Stimulated activated CD8-positive, alpha-beta memory T cell treated with anti-CD3 and anti-CD28 coated beads, Interleukin-4, amount 100 ng/mL, for 1 hour (primary cell): ENCODE measurements at places on chromosomes 4 and X.
A peak's percentile ranks its signal among the peaks of the same experiment; 100 is the strongest.

GRCh38 chr4:18390655-18391353 lies 369.2 kb upstream of the LCORL start:
- DNase-seq, result no peak

GRCh38 chr4:153266988-153267387 lies 62.7 kb downstream of the TRIM2 start:
- no peak for DNase-seq

DNA sequence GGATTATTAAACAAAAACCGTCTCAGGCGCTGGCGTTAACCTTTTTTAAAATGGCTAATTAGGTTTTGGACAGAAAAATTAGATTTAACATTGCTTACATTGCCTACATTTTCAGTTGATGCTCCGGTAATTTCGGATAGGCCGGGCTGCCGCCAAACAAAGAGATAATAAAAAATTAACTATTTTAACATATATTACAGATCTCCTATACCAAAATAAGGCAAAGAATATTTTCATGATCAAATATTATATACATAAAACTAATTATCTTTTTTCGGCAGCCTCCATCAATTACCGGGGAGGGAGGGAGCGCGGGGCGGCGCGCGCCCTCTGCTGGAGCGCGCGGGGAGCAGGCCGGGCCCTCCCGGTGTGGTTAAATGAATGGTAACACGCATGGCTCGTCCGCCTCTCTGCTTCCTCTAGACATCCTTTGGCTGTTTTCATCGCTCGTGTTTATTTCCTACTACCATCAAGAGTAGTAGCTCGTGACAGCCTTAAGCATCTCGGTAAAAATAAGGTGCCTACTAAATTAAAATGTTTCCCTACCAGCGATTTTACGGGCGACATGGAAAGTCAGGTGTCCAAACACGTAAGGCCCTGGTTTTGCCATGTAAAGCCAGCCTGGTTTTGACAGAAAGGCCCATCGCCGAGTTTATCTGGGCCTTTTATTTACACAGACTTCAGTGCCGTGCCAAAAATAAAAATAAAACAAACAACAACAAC lies 52.4 kb upstream of the TMEM33 start:
- DNase-seq, result no peak

- no peak for DNase-seq
Measured at GRCh38 chr4:15469402-15470127, at the start of gene CC2D2A. Gene CC2D2A (plus strand): TSS chr4:15469882. CDS start chr4:15475933, 6,051 bp downstream.

- no peak for DNase-seq
Measured at GRCh38 chr4:37385424-37385823, 140.9 kb downstream of the NWD2 start.

DNA sequence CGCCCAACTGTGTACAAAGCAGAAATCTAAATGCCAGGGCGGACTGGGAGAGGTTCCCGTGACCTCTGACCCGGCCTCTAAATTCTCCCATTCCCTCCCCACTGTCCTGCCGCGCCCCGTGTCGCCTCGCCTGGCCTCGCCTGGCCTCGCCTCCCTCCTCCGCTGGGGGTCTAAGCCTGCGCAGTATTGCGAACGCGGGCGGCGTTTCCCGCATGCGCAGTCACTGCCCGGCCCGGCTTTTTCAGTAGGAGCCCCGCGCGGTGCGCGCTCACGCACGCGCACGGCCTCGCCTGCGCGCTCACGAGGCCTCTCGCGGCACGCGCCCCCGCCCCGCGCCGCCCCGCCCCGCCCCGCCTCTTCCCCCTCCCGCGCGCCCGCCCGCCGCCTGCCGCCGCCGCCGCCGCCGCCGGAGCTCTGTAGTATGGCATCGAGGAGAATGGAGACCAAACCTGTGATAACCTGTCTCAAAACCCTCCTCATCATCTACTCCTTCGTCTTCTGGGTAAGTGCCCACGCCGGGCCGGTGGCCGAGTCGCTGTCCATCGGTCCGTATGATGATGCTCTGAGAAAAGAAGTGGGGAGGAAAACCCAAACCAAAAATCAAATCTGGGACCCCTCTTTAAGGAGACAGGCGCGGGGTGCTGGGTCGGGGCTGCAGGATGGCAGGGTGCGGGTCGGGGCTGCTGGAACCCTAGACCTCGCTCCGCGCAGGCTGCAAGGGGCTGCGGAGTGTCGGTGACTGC lies at the start of gene TSPAN7:
TSPAN7 (plus strand) TSS at position 417 of the 743 bp plus-strand sequence; CDS start at position 422, 5 bp downstream.
- DNase-seq, result peak; percentile 56

- no peak for DNase-seq
Measured at GRCh38 chrX:113384628-113385027, 544.0 kb upstream of the AMOT start.

- DNase-seq, result no peak
Measured at GRCh38 chr4:153204247-153204671, at the start of gene TRIM2. Gene TRIM2 (plus strand): TSS chr4:153204443. CDS start chr4:153204531, 88 bp downstream.

- no peak for DNase-seq
Measured at GRCh38 chrX:139178980-139179379, 351.6 kb upstream of the F9 start.

- no peak for DNase-seq
Measured at GRCh38 chr4:85789241-85789640, 314.3 kb downstream of the ARHGAP24 start.

DNA sequence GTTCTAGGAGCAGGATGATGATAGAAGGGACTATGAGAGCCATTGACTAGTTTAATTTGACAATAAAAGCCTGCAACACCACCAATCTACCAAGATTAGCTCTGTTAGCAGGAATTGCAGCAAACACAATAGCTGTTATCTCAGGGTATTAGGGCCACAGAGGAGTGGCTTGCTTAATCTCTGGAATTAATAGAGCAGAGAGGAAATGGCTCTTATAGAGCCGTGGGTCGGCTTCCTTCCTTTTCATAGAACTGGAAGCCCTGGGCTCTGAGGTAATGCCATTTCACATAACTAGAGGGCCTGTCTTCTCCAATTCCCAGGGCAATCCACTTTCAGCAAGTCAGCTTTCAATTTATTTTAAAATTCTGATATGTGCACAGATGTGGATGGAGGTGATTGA lies 83.0 kb downstream of the MAMLD1 start:
- DNase-seq, result no peak

DNA sequence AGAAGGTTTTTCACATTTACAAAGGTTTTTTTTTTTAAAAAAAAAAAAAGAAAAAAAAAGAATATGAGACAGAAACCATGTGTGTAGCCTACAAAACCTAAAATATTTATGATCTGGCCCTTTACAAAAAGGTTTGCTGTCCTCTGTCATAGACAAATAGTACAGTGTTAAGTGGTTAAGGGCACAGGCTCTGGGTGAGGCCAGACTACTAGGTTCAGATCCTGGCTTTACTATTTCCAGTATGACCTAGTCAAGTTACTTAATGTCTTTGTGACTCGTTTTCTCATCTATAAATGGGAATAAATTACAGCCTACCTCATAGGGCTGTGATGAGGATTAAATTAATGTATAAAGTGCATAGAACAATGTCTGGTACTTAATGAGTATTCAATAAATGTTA lies 56.5 kb downstream of the GAB1 start:
- DNase-seq, result no peak

- no peak for DNase-seq
Measured at GRCh38 chrX:68511255-68511654, 12.4 kb downstream of the YIPF6 start.

DNA sequence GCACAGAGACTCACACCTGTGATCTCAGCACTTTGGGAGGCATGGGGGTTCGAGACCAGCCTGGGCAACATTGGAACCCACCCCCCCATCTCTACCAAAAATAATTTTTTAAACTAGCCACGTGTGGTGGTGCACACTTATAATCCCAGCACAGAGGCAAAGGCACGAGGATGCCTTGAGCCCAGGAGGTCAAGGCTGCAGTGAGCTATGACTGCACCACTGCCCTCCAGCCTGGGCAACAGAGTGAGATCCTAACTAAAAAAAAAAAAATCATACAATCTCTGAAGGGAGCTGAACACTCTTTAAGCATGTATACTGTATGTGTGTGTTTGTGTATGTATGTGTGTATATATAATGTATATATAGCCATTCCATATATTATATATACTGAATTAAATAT lies 2.5 kb upstream of the PRKX start:
- no peak for DNase-seq

GRCh38 chr4:35644591-35644990 lies 599.7 kb downstream of the ARAP2 start:
- DNase-seq, result no peak

DNA sequence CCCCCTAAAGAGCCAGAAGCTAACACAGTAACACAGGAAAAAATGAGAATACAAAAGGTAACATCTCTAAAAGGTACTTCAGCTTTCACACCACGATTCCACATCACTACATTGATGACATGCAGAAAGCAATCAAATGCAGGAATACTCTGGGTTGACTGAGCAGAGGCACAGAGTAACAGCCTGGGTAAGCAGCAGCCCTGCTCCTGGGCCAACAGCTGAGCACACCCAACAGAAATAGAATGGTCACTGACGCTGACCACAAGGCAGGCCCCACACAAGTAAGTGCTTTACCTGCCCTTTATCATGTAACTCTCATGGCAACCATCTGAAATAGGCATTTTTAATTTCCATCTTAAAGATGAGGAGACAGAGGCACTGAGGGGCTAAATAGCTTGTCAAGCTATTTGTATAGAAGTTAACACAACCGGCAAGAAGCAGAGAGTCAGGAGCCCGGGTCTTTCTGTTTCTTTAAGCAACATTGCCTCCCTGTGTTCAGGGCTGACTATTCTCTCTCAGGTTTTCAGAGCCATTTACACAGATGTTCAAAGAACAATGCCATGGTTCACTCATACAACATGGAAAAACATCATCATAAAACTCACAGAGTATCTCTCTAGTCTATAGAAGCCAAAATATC lies 168.9 kb downstream of the ZNF674 start:
- no peak for DNase-seq

DNA sequence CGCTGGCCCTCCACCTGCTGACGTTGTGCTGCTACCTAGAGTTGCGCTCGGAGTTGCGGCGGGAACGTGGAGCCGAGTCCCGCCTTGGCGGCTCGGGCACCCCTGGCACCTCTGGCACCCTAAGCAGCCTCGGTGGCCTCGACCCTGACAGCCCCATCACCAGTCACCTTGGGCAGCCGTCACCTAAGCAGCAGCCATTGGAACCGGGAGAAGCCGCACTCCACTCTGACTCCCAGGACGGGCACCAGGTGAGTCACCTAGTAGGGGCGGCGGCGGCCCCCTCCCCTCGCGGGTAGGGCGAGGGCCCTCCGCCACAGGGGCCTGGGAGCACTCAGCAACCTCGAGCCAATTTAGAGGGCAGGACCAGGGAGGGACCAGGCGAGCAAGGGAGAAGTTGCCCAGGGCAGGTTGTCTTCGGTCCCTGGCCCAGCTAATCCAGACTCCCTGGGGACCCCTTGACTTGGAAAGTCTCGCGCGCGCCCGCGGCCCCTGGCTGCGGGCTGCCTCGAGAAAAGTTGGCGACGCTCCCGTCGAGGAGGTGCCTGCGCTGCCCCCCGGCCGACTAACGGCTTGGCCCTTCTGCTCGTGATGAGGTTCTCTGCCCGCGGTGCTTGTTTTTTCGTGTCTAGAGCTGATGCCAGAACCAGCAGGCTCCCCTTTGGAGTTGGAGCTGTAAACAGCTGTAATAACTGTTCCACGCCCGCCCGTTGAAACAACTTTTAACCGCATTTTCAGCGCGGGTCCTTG lies 717 bp downstream of the EDA start:
- no peak for DNase-seq

DNA sequence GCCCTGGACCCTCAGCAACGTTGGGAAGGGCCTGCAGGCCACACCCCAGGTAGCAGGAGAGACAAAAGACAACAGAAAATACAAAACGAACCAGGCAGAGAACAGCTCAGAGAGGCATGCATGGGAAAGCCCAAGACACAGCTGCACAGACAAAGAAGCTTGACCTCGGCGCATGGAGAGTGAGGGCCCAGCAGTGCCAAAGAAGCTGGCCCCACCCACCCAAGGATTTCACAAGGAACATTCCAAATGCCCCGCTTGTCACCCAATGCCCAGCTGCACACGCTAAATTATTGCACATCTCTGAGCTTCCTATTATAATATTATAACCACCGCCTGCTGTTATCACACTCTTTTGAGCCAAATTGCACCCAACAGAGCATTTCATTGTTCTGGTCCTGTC lies 147.7 kb upstream of the TBL1X start:
- DNase-seq, result no peak

DNA sequence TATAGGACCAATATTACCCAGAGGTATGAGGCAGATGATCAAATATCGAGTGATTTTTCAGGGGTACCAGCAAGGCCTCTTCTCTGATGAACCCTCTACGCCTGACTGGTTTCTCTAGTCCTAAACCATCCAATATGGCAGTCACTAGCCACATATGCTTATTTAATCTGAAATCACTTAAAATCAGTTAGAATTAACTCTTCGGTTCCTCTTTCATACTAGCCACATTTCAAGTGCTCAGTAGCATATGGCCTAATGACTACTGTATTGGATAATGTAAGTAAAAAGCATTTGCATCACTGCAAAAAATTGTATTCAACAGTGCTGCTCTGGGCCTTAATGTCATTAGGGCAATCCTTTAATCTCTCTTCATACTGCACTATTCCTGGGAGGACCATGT lies 4.4 kb upstream of the APBB2 start:
- no peak for DNase-seq

DNA sequence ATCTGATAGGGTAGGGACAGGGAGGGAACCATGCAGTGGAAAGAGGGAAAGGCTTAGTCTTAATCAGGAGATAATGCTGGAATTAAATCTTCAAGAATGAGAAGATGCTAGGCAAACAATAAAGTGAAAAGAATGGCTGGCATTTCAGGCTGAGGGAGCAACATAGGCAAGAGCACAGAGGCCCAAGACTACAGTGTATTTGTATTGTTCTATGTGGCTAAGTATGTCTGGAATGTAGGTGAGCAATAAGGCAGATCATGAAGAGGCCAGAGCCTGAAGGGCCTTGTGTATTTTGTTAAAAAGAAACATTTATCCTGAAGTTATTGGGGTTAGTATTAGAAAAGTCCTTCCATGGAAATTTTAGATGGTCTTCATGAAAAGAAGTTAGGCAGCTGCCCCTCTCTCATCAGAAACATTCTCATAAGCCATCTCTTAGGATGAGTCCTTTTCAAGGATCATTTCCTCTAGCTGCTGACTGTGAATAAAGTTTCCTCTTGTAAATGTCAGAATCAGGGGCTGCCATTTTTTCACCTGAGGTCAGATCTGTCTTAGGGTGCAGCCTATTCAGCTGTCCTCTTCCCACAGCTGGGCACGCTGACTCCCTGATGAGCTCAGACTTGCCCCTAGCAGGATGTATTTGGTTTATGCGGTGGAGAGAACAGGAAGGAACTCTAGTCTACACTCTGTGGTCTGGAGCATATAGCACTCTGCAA lies 46.3 kb downstream of the ATP10D start:
- peak; percentile 17 for DNase-seq

DNA sequence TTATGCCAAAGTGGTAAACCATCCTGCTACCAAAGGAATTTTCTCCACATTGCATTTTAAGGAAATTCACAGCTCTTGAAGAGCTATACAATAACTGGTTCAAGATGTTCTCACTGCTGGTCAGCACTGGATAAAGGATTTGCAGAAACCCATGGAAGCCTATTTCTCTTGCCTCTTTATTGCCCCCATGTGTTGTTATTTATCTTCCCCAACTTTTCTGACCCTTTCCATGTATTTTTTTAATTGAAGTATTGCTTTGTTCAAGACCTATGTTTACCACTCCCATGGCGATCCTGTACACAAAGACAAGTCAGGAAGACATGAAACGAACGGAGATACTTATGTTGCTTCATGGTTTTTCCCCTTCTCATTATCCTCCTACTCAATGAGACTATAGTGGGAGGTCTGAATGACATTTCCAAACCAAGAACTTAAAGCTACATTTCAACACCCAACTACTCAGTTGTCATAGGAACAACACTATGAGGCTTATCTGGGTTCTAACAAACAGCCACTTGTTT lies 566.4 kb upstream of the DIPK2B start:
- no peak for DNase-seq
